Stomach (tissue), 19 donors: ENCODE measurements at places on chromosomes 3 and 15.

GRCh38 chr15:70518201-70519003, 245.0 kb downstream of the UACA start:
- no peak for DNase-seq

- no peak for DNase-seq
Measured at GRCh38 chr3:196662711-196663571, 23.4 kb downstream of the NRROS start.

GRCh38 chr15:31083370-31083780, 18.1 kb downstream of the TRPM1 start:
- DNase-seq: peak; percentile 57

- DNase-seq: no peak
Measured at GRCh38 chr15:26013981-26014380, 150.9 kb upstream of the ATP10A start.

GRCh38 chr3:16211176-16211904, 36.9 kb downstream of the GALNT15 start:
- DNase-seq: no peak

DNA sequence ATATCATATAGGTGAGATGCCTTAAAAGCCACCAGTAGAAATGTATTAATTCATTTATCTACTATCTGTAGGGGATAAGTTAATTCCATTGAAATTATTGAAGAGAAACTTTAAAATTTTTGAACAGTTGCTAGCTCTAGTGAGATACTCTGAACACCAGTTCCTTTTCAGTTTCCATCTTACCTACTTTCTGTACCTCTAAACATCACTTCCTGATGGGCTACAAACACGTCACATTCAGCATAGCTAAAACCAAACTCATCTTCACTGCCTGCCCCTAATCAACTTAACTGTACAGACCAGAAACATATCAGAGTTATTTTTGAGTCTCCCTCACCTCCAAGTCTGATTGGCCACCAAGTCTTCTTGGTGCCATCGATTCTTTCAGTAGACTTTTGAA, 88.9 kb downstream of the FEZF2 start:
- DNase-seq: no peak

- DNase-seq: no peak
Measured at GRCh38 chr3:120488296-120488695, 37.5 kb upstream of the FSTL1 start.
